ENCODE measurements at places on chromosomes 5 and 9.

GRCh38 chr5:152813526-152813925, 408.4 kb upstream of the NMUR2 start:
- no peak for DNase-seq

GRCh38 chr9:75053869-75054268, 25.8 kb upstream of the CARNMT1 start:
- no peak for DNase-seq

DNA sequence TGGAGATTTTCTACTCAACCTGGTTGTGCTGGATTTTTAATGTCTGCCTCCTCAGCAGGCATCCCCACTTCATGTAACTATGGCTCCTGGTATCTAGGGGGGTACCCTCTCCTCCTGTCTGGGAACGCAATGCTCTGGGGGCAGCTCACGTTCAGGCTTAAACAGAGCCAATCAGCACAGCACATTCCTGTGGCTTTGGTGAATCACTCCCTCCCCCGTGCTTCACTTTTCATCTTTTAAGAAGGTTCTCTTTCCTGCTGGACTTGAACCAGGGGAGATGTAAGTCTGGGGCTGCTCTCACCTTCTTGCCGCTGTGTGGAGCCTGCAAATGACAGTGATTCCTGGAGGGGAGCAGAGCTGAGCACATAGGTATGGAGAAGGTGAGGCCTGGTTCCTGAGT, 101.2 kb downstream of the MSX2 start:
- DNase-seq = no peak

DNA sequence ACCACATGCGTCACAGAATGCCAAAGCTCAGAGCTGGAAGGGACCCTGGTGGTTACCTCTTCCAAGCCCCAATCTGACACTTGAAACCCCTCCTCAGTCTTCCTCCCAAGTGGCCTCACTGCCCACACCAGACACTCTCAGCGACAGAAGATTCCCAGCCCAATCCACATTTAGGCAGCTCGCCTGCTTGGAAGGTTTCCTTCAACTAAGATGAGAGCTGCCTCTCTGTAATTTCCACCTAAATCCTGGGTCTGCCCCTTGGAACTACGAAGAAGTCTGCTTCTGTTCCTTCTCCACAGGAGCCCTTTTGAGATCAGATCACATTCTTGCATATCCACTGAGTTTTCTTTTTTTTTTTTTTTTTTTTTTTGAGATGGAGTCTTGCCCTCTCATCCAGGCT, 83.7 kb downstream of the PAX5 start:
- DNase-seq = no peak

DNA sequence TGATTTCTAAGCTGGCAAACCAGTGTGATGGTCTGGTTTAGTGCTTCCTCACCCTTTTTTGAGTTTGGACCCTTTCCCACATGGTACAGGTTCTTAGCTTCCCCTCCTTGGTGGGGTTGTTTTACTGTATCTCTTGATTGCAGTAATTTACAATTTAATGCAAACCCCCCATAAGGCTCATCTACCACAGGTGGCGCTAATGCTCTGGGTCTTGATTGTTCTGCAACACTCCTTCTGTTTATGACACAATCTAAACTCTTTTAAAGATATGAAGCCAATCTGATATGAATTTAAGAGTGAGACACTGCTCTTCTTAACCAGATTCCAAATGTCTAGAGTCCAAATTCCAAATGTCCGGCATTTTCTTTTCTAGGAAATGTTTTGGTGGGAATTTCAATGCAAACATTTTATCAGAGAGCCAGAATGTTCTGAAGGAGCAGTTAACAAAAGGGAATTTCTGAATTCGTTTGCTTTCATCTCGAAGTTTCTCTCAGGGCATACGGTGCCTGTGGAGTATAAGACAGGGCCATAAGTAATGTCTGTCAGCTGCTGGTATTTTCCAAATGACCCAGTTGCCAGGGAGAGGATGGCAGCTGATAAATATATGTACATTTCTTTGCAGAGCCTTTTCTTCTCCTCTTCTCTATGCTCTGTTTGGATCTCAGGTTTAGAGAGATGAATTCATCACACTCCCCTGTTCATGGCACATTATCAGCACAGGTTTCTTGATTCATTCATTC, 246.8 kb downstream of the ARHGAP26 start:
- DNase-seq = no peak

- DNase-seq = no peak
Measured at GRCh38 chr9:131033269-131034224, 24.6 kb downstream of the LAMC3 start.

- DNase-seq = no peak
Measured at GRCh38 chr9:71145179-71145578, 23.8 kb upstream of the TRPM3 start.

- DNase-seq = peak; percentile 42
Measured at GRCh38 chr9:92961627-92962302, 14.4 kb downstream of the FGD3 start.

DNA sequence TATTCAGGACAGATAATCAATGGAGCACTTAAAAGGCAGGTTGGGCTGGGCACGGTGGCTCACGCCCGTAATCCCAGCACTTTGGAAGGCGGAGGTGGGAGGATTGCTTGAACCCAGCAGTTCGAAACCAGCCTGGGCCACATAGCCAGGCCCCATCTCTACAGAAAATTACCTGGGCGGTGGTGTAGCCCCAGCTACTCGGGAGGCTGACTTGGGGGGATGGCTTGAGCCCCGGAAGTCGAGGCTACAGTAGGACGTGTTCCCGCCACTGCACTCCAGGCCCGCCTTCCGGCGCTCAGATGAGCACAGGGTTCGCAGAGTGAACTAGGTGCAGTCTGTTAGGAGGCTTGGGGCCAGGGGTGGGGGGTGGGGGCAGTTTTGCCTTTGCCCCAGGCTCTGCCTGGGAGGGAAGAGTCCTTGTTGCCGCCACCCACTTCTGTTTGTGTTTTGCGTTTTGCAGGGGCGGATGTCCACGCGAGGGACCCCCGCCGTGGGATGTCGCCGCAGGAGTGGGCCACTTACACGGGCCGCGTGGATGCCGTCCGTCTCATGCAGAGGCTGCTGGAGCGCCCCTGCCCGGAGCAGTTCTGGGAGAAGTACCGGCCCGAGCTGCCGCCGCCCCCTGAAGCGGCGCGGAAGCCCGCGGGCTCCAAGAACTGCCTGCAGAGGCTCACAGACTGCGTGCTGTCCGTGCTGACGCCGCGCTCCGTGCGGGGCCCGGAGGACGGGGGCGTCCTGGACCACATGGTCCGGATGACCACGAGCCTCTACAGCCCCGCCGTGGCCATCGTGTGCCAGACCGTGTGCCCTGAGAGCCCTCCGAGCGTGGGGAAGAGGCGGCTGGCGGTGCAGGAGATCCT, 85.2 kb downstream of the ANKRD33B start:
- no peak for DNase-seq

- DNase-seq = no peak
Measured at GRCh38 chr9:92438900-92439526, 14.7 kb upstream of the OMD start.

- DNase-seq = no peak
Measured at GRCh38 chr9:8734760-8735159, 935.2 kb upstream of the DMAC1 start.

GRCh38 chr5:94670726-94671125, 52.3 kb downstream of the SLF1 start:
- no peak for DNase-seq

DNA sequence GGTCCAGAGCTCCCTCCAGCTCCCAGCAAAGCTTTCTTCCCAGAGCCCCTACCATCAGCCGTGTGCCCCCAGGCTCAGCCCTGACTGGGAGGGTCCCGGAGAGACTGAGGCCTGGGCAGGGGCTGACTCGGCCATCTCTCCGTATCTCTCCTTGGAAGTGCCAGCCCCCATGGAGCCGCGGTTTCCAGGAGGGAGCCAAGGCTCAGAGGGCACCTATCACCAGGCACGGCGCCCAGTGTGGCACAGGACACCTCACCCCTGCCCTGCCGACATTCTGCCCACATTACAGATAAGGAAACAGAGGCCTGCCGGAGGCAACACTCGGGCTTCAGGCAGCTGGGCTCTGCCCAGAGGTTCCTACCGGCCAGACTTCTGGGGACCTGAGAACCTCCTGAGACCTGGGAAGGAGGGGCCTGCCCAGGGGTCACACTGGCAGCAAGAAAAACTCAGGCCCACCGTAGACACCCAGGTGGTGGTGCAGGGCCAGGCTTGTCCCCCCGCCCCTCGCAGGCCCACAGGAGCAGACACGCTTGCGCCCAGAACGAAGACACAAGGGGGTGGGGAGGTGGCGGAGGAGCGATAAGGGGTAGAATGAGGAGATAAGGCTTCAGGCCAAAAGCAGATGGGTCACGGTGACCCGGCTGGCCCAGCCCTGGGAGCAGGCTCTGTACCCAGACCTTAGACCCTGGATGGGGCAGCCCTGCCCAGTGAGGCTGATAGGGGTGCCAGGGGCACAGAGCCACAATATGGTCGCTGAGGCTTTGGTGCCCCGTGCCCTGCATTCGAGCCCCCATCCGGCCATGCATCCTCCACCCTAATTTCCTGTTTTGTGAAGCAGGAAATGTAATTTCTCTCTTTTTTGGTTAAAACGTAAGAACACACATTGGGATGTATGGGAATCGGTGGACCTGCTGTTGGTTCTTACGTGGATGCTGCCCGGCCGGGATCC, 11.8 kb downstream of the NR5A1 start:
- no peak for DNase-seq

DNA sequence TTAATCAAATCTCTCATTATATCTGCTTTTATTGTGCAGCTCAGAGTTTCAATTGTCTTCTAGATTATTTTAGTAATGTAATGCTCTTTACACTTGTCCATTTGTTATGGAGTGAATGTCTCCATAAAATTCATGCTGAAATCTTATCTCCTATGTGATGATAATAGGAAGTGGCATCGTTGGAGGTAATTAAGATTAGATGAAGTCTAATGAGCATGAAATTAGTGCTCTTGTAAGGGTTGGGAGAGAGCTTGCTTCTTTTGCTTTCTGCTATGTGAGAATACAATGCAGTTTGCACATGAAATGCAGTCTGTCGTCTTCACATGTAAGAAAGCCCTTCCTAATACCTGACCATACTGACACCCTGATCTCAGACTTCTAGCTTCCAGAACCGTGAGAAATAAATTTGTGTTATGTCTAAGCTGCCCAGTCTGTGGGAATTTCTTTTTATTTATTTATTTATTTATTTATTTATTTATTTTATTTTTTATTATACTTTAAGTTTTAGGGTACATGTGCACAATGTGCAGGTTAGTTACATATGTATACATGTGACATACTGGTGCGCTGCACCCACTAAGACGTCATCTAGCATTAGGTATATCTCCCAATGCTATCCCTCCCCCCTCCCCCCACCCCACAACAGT, 1399.2 kb upstream of the CDH6 start:
- no peak for DNase-seq

- DNase-seq = no peak
Measured at GRCh38 chr5:67462147-67462546, 265.5 kb upstream of the CD180 start.

DNA sequence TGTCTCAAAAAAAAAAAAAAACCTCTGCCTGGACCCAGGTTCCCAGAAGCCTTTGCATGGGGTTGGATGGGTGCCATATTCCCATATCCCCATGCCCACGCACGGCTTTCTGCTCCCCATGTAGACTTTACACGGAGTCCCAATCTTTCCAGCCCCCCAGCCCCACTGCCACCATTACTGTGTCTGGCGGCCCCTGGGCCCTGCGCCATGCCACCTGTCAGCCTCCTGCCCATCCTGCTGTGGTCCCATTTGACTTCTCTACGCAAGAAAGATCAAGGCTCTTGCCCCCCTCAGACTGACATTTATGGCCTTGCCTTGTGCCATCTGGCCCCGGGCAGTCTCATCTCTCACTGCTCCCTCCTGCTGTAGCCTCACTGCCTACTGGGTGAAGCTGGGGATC, 6.5 kb upstream of the AK1 start:
- no peak for DNase-seq

- no peak for DNase-seq
Measured at GRCh38 chr5:180241600-180241999, 32.6 kb upstream of the RASGEF1C start.

- no peak for DNase-seq
Measured at GRCh38 chr9:18299449-18299848, 174.5 kb upstream of the ADAMTSL1 start.
